AG10803 (cell line): ENCODE measurements at places on chromosomes 13 and 19.
A peak's percentile ranks its signal among the peaks of the same experiment; 100 is the strongest.

DNA sequence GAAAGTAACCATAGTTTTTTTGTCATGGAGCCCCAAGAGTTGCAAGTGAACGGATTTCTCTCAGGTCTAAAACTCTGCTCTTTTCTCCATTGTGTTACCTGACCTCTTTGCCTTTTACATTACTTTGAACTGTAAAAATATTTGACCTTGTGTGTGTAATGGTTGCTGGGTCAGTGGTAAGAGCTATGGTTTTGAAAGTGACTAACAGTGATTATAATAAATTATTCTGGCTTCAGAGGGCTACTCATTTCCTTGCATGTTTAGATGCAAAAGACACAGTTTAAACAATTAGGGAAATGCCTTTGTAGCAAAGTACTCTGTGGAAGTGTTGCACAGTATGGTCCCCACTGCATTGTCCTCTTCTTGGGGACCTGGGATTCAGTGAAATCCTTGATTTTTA lies 29.3 kb upstream of the PSG8 start:
- no peak for DNase-seq

DNA sequence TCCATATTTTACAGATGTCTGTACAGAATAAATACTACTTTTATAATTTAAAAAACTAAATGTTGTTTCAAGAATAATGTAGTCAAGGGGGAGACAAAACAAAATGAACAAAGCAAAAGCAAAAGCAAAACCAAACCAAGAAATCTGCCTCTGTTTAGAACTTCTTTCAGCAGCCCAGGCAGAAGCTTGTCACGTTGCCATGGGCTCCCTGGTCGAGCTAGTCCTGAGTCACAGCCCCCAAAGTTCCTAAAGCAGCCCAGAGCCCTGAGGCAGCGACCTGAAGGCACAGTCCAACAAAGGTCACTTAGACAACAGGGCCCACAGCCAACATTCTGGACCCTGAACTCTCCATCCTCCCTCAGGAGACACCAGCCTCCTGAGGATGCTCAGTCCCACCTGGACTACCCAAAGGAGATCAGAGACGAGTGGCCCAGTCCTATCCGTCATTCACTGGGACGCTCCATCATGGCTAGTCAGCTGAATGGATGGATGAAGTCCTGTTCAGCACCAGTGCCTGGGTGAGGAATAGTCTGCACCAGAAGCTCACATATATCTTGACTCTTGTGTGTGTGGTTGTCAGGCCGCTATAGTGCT lies 41.7 kb downstream of the SIAH3 start:
- no peak for DNase-seq

DNA sequence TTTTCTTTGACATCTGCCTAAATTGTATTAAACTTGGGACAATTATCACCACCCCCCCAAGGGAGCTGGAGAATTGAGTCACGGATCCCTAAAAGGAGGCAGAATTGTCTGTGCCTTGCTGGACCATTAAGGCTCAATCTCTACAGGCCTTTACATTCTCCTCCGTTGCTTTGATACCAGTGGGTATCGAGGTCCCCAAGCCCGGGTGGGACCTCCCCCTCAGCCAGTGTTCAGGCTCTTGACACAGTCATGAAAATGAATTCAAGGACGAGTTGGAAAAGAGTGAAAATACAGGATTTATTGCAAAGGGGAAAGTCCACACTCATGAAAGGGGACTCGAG lies 5.6 kb downstream of the PPP1R15A start:
- DNase-seq = peak; percentile 13

DNA sequence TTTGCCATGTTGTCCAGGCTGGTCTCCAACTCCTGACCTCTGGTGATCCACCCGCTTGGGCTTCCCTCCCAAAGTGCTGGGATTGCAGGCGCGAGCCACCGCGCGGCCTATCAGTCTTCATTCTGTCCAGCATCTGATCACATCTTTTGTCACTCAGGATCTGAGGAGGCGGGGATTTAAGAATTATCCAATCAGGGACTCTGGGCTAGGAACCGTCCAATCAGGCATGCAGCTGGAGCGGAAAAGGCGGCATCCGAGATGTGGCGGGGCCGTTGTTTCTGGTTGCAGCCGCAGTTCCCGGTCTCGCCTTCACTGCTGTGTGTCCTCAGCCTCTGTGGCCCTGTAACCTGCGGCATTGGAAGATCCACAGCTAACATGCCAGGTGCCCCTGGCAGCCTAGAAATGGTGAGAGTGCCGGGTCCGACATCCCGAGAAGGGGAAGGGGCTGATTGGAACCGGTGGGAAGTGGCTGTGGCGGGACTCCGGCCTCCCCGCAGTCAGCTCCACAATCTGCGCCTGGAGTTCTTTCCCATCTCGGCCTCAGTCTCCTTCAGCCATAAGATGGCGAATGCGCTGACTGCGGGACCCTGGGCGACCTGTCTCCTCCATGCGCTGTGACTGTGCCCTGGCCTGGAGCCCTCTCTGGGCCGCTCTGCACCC lies at the start of gene ZNF729:
ZNF729 (plus strand) TSS at position 291 of the 660 bp plus-strand sequence; CDS start at position 376, 85 bp downstream.
- no peak for DNase-seq

DNA sequence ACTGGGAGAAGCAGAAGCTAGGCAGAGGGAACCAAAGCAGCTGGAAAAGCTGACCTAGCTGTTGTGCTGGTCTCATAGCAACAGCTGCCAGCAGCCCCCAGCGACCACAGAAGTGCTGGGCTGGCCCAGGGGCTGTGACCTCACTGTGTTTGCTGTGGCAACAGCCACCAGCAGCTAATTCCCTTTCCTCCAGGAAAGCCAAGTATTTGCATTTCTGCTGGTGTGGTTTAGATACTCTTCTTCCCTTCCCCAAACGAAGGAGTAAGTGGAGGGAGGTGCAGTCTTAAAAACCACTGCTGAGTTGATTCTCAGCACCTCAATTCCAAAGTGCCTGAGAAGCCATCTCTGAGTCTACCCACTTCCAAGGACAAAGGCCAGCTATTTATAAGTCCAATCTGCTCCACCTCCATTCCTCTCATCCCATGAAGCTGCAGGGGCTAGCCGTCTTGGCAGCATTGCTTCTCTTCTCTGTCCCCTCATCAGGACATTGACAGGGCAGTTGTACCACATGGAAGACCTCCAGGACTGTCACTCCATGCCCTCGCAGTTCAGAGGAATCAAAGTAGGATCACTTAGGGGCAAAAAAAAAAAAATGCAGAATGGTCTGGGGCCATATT lies 11.5 kb upstream of the CCDC97 start:
- peak; percentile 93 for DNase-seq

- DNase-seq = no peak
Observed at GRCh38 chr19:32750441-32751055, 31.0 kb downstream of the TDRD12 start.

- peak; percentile 80 for DNase-seq
Observed at GRCh38 chr19:3986260-3987041, 1.2 kb upstream of the EEF2 start.

DNA sequence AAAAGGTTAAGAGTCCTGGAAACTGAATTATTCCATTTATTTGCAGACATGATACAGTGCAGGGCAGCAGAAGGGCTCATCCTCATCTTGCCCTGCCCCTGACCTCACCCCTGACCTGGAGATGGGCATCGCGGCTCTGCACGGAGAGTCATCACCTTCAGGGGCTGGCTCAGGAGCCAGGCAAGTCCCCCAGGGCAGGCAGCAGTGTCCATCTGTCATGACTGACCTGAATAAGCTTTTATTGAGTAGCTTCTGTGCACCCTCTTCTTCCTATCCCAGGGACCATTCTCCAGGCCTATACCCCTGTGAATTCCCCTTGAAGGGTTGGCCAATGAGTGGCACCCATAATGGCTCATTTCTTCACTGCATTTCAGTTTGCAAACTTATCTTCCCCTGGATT lies 484.2 kb downstream of the ZNF536 start:
- DNase-seq = no peak

- DNase-seq = peak; percentile 36
Observed at GRCh38 chr13:44932850-44933251, 56.4 kb downstream of the NUFIP1 start.

DNA sequence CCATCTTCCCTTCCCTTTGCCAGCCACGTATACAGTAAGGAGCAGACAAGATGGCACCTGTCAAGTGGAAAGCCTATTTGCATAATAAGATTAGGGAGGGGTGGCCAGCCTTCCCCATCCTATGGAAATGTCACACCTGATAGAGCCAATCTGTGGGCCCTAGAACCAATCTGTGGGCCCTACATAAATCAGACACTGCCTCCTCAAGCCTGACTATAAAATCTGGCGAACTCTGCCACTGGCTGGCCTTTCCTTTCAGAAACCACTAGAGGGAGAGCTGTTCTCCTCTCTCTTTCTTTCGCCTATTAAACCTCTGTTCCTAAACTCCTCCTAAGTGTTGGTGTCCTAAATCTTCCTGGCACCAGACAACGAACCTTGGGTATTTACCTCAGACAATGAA lies 231.5 kb upstream of the KLHL1 start:
- DNase-seq = no peak
